Activated CD4-positive, alpha-beta T cell treated with anti-CD3 and anti-CD28 coated beads, Interleukin-2, amount 10 ng/mL, durations not matched to agents 7 days and 5 days (primary cell): ENCODE measurements at places on chromosomes 16 and 17.
A peak's percentile ranks its signal among the peaks of the same experiment; 100 is the strongest.

- no peak for DNase-seq
Observed at GRCh38 chr16:57386381-57386951, 14.2 kb downstream of the CX3CL1 start.

DNA sequence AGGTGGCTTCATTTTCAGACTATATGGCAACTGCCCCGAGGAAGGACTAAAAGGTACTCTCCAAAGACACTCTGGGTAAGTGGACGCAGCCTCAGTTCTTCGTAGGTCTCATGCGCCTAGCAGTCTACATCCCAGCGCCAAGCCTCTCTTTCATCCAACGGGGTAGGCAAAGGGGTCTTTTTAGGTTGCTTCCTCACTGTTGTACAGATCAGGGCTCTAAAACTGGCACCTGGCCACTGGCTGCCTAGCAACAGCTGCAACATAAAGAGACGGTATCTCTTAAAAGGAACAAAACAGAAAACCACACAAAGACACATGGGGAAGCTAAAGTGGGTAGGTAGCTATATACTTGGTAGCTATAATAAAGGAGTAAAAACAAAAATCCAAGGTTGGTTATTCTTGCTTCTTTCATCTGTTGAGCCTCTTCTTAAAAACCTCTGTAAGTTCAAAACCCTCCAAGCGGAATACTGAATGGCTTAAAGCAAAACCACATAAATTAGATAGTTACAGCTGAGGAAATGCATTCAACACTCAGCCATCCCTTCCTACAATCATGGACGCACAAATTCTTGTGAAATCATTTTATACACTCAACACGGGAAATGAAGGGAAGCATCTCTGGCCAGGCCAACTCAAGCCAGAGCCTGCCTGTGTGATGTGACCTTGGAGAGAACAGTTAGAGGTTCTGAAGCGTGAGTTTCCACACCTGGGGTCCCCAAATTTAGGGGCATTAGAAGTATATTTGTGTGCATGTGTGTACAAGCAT lies 22.7 kb downstream of the CYTH1 start:
- DNase-seq: peak; percentile 90

GRCh38 chr16:12699161-12699560 lies 104.5 kb downstream of the CPPED1 start:
- no peak for DNase-seq

GRCh38 chr16:52123061-52123839 lies 423.7 kb downstream of the TOX3 start:
- DNase-seq: no peak

GRCh38 chr17:13785981-13786598 lies 184.4 kb upstream of the HS3ST3A1 start:
- DNase-seq: no peak

GRCh38 chr17:72287586-72287985 lies 166.8 kb downstream of the SOX9 start:
- no peak for DNase-seq

- DNase-seq: no peak
Observed at GRCh38 chr17:16044487-16044886, 44.9 kb downstream of the TTC19 start.
